Lower leg skin (tissue), 4 donors: ENCODE measurements at places on chromosomes 6 and 20. TPM values are rescaled to one million over a fixed set of nuclear protein-coding genes. Genes with fewer than 3 reads are reported as not detected.

The FILIP1 gene
- 1.1 TPM for total RNA-seq

The HMGCLL1 gene
- total RNA-seq: not detected

The C4B gene
- total RNA-seq: 12.1 TPM

The IL17A gene
- total RNA-seq: not detected

The TINAG gene
- not detected for total RNA-seq

The PLAGL1 gene
- total RNA-seq: 39.2 TPM

The HLA-DQB2 gene
- total RNA-seq: 73.7 TPM

The PRRT1 gene
- 2.6 TPM for total RNA-seq

The ARG1 gene
- total RNA-seq: 239 TPM

The PRR3 gene
- total RNA-seq: 11.0 TPM

The BPI gene
- not detected for total RNA-seq

The WFDC5 gene
- total RNA-seq: 376 TPM
